ENCODE measurements at places on chromosomes 4 and X.

GRCh38 chr4:126265888-126266287 lies 951.1 kb downstream of the FAT4 start:
- DNase-seq = no peak

GRCh38 chr4:159937595-159937994 lies 834.7 kb downstream of the RAPGEF2 start:
- DNase-seq = no peak

DNA sequence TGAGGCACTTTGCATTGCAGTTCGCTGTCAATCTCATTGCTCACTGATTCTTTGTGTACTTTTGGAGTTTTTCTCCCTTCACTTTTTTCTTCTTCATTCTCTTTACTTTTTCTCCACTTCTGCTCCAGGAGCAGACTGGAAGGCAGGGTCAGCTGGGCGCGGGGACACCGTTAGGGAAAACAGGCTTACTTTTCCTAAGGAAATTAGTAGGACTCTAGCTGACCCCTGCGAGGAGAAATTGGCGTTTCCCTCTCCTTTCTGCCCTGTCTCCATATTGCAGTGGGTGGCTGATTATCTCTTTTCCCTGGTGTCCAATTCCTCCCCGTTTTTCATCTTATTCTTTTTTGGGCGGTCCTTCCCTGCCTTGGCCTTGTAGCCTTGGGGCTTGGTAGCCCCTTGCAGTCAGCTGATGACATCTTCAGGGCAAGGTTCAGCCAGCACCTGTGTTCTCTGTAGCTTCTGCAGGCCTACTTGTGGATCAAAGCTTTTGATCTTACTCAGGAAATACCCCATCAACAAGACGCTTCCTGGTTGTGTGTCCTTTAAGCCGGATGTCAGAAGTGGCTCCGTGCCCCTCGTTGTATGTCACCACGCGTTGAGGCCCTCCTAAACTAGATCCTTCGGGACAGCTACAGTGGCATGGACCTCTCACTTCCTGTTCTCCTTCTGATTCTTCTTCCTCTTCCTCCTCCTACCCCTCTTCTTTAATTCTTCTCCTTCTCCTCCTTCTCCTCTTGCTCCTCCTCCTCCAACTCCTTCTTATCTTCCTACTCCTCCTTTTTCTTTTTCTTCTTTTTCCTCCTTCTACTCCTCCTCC lies 36.1 kb downstream of the NBDY start:
- no peak for DNase-seq

DNA sequence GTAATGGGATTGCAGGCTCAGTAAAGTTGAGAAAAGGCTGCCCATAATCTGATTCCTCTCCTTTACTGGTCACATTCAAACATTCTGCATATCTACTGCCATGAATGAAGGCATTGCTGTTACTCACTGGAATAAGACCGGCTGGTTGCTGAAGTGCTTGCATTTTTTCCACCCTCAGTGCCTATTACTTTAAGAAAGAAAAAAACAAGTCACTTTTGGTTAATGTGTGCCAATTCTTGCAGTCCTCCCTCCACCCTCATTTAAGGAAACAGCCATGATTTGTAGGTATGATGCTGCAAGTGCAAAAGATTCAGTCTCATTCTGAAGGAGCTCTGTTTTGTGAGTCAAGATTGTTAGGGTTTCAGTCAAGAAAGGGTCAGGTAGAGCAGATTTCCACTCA lies 94.9 kb downstream of the EMCN start:
- DNase-seq = no peak

- no peak for DNase-seq
These were observed 160.4 kb upstream of the MAMLD1 start for GRCh38 chrX:150202641-150203247.

DNA sequence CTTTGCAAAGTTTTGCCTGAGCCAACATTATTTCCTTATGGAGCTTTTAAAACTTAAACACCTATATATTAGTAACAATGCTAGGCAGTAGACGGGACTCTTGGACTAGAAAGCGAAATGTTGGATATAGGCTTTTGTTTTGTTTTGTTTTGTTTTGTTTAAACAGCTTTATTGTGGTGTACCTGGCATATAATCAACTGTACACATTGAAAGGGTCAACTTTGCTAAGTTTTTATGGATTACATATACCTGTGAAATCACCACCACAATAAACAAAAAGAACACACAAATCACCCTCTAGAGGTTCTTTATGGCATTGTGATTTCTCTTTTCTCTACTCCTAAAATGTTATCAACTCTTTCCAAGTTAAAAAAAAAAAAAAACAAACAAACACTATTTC lies 184.9 kb upstream of the LNX1 start:
- no peak for DNase-seq

- no peak for DNase-seq
These were observed 1673.8 kb upstream of the AGA start for GRCh38 chr4:179116011-179116410.

DNA sequence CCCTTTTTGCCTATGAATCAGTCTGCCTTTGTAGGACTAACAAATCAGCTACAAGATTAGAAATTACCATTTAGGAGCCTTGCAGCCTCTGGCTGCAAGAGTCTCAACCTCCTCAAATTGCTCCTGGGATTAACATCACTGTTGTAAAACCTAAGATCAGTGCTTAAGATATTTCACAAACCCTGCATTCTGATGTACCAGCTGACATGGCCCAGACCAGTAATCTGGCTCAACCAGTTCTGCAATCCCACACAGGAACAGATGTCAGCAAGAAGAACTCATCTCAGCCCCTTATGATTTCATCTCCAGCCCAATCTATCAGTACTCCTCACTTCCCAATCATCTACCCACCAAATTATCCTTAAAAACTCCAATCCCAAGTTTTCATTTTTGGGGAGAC lies 32.5 kb upstream of the AADAT start:
- no peak for DNase-seq

DNA sequence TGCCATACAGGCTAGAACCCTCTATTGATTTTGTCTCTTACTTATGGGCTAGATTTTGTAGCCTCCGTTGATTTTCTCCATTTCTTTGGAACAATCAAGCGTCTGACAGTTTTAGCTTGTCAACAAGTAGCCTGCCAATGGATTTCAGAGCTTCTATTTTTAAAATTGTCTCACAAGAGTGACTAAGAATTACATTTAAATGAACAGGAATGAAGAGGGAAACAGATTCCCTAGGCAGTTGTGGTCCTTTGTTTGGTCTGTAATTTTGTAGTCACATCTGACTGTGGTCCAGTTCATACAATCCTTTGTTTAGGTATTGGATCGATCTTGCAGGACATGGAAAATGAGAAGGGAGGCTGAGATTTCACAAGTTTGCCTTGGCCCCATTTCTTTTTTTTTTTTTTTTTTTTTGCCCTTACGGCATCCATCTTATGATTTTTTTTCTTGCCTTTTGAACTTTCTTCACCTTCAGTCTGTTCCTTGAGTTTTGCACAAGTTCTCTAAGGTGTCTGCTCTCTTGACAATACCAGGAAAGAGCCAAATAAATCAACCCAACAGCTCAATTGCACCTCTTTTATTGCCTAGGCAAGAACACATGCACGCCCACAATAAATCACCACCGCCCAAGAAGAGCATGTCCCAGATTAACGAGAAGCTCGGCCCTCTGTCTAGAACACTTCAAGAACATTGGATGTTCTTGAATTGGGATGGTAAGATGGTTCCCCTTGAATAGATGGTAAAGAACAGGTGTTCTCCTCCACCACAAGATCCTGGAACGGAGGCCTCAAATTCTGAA lies 86.5 kb upstream of the EGFL6 start:
- no peak for DNase-seq

DNA sequence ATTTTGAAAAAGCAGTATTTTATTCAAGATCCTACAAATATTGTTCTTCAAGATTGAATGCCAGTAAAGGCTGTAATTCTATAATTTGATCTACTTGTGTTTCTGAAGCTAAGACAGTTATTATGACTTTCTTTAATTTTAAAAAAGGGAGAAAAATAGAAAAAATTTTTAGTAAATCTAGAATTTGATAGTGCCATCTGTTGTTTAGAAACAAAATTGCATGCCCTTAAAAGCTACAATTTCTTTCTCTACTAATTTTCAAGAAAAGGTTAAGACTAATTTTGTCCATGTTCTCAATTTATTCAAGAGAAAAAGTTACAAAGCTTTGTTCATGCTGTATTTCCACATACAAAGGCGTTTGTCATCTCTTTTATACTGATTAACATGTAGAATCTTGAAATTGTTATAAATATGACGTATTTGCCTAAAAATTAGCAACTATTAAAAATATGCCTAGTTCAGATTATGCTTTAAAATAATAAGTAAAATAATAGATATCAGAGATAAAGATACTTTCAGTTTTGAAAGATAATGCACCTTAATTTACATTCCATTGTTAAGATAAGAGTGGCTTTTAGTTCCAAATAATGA lies 25.6 kb upstream of the MMRN1 start:
- no peak for DNase-seq

- DNase-seq = no peak
These were observed 24.8 kb downstream of the CPE start for GRCh38 chr4:165403637-165404036.

- no peak for DNase-seq
These were observed 158.9 kb downstream of the ADAMTS3 start for GRCh38 chr4:72410158-72410557.

DNA sequence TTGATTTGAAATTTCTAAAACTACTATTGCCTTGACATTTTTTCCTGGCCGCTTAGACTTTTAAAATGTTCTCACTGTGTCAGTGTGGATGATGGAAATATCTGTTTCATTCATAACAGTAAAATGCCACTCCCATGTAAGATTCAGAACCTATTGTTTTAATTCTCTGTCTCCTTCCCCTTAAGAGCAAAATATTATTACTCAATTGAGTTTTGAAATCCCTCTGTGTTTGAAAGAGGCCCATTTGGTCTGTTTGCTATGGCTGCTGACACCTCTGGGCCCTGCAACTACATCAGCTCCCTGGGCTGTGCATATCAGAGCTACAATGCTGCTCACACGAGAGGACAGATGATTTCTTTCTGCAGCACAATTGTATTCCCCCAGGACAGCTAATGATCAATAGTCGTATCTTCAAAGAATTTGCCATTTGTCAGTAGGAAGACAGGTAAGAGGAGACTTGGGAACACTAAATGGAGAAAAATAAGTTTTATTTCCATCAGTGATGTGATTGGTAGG lies 388.0 kb upstream of the GALNT7 start:
- DNase-seq = no peak

- DNase-seq = no peak
These were observed 17.6 kb downstream of the SH3RF1 start for GRCh38 chr4:169253113-169253671.

- DNase-seq = no peak
These were observed 40.8 kb upstream of the QRFPR start for GRCh38 chr4:121421594-121421993.
